ENCODE measurements at places on chromosomes 3 and 15.

DNA sequence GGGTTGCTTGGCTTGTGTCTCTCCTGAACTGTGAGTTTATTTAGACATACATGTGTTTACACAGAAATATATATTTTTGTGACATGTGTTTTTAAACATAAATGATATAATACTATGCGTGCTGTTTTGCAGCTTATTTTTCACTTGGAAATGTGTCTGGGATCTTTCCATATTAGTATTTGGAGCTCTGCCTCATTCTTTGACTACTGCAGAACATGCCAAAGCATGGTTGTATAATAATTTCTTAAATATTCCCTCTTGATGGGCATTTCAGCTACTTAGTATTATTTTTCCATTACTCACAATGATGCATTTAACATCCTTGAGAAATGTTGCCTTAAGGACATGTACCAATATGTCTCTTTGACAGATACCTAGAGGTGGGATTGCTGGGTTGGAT is 19.5 kb downstream of the ANAPC13 start:
- no peak for DNase-seq

DNA sequence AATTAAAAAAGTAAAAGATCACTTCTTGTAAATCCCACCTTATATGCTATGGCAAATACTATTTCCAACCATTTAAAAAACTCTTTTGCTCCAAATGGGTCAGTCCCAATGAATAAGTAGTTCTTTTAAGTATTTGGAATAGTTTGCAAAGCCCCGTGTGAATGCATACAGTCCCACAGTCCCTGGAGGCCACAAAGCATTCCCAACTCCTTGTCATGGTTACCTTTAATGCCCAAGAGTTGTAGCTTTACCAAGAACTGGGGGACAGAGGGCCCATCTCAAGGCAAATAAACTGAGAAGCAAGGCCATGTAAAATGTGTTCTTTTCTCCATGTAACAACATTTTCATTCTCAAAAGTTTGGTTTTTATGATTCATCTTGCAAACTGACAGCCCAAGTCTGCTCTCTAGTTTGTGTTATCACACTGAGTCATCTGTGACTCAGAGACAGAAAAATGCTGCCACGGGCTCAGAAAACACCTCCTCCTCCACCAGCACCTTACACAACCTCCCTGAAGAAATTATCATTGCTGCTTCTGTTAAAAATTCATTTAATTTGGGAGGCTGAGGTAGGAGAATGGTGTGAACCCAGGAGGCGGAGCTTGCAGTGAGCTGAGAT is 336.2 kb downstream of the ERC2 start:
- peak; percentile 68 for DNase-seq

DNA sequence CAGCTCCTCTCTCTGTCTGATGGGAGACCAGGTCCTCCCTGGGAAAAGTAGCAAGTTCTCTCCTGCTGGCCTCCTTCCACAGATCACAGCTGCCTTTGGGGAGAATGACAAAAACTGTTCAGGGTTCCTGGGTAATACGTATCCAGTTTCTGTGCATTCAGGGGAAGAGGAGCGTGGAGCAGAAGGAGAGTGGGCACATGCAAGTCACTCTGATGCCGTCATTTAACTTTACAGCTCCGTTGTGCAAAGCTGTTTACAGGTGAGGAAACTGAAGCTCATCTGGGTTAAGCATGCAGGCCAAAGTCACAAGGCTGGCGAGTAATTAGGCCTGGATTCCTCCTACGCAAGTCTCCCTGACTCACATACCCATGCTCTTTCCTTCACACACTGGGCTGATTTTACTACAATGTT is 7.5 kb upstream of the TM4SF1 start:
- no peak for DNase-seq

DNA sequence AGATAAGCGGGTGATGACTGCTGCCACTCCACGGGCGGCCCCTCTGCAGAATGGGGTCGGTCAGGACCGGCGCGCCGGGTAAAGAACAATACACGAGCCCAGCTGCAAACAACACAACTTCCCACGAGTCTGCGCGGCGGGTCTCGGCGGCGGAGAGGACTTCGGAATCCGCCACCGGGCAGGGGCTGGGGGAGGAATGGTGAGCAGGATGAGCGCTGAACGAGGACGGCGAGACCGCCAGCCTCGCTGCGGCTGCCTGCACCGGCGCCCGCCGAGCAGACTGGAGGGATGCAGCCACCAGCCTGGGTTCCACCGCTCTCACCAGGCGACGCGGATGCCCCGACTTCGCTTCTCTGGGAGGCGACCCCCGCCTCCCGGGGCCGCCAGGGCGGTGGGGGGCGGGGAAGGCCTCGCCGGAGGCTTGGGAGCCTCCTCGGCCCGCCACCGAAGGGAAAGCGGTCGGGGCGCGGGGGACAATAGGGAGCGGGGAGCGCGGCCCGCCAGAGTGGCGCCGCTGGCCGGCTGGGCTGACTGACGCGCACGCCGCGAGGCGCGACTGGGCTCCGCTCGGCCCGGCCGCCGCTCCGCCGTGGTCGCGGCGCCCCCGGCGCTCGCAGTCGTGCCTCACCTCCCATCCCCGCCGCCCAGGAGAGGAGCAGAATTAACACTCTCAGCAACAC is 515 bp downstream of the ADAM10 start:
- DNase-seq, result peak; percentile 41

DNA sequence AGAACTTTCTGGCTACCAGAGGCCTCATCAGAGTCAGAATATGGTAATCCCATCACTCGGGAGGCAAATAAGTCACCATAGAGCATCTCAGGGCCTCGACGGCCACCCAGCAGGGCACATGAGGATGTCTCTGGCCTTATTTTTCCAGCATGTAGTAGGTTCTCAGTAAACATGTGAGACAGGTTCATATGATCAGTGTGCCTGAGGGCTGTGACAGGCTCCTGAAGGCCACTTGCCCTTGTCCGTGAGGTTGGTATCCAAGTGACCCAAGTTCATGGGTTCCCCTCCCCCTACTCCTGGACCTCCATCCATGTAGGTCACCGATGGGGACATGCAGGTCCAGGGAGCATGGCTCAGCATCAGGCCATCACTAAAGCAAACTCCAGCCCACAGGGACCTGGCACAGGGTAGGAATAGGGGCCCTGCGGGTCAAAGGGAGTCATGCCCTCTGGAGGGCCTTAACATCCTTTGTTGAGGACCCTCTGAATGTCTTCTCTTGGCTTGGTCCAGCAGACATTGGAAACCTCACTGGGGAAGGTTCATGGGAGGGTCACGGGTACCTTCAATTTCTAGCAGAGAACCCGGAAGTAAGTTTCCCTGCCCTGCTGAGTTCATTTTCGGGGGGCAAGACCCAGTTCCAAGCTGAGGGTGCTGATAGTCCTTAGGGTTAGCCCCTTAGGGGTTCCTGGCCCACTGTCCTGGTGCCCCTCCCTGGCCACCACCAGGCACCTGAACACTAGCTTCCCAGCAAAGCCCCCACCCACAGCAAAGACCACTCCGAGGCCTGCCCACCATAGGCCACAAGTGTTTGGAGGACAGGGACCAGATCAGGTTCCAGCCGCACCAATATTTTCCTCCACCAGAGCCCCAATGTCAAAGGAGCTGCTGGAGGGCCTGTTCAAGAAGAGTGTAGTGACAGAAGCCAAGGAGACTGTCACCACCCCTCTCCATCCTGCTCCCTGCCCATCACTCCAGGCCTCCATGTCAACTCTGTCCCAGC is 61.1 kb downstream of the ZNF445 start:
- no peak for DNase-seq

DNA sequence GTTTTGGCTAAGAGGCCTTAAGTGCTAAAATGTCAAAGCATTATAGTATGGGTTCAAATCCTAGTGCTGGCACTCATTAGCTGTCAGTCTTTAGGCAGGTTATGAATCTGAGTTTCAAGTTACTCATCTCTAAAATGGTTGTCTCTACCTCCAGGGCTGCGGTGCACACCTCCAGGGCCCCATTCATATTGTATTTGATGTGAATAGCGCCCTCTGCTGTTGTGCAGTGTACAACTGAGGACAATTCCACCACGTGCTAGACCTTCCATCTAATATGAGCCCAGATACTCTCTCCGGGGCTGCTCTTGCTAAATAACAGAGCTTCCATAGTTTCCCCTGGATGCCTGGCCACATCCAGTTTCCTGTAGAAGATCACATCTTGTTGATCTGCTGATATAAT is 54.3 kb downstream of the OXNAD1 start:
- peak; percentile 94 for DNase-seq

- DNase-seq, result no peak
Observed at GRCh38 chr3:52291508-52292181, 4.0 kb downstream of the GLYCTK start.

- no peak for DNase-seq
Observed at GRCh38 chr3:9430733-9431132, 33.3 kb downstream of the SETD5 start.

GRCh38 chr3:187855131-187855530 is 109.9 kb upstream of the BCL6 start:
- DNase-seq, result no peak

DNA sequence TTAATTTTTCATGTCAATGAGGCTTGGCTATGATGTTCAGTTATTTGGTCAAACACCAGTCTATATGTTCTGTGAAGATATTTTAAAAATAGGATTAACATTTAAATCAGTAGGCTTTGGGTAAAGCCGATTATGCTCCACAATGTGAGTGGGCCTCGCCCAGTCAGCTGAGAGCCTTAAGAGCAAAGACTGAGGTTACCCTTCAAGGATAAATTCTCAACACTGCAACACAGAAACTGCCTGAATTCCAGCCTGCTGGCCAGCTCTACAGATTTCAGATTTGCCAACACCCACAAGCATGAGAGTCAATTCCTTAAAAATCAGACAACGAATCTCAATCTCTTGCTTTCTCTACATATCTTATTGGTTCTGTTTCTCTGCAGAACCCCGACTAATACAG is 188.3 kb downstream of the PLCH1 start:
- DNase-seq, result no peak

DNA sequence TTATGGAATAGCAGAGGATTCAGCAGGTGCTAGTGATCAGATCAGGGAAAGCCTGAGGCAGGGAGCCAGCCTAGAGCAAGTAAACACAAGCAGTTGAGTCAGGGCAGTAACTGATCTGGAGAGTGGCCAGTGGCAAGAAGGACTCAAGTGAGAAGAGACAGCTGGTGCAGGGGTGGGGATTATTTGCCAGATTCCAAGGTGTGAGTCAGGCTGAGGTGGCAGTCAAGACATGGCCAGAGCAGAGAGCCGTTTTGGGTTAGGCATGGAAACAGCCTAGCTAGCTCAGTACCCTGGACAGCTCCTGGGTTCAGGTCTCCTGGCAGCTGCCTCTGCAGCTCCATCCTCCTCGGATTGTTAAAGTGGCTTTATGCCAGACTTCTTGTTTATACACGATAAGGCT is 281.9 kb upstream of the ONECUT1 start:
- peak; percentile 1 for DNase-seq

GRCh38 chr3:68936856-68937255 is 4.5 kb upstream of the TAFA4 start:
- no peak for DNase-seq

GRCh38 chr3:141465221-141465620 is 21.6 kb upstream of the RASA2 start:
- DNase-seq, result no peak

DNA sequence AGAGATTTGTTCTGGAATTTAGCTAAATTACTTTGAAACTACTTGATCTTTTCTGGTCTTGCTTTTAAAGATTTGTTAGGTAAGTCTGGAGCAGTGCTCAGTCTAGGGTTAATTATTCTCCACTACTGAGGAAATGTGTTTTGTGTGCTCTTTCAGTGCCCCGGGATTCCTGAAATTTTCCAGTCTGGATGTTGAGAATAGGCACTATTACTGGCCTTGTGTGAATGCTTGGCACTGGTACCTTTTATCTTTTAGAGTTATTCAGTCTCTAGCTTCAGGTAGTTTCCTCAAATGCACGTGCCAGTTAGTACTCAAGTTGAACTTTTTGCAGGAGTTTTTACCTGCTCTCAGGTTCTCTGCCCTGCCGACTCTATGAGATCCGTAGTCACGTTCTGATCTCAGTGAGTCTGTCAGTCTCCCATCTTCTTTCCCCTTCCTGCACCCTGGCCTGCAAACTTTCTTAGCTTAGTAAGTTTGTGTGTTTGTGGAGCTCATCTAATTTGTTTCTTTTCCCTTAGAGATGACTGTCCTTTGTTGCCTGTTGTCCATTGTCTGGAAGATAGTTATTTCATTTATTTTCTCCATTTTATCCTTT is 39.5 kb downstream of the TCF12 start:
- DNase-seq, result no peak

DNA sequence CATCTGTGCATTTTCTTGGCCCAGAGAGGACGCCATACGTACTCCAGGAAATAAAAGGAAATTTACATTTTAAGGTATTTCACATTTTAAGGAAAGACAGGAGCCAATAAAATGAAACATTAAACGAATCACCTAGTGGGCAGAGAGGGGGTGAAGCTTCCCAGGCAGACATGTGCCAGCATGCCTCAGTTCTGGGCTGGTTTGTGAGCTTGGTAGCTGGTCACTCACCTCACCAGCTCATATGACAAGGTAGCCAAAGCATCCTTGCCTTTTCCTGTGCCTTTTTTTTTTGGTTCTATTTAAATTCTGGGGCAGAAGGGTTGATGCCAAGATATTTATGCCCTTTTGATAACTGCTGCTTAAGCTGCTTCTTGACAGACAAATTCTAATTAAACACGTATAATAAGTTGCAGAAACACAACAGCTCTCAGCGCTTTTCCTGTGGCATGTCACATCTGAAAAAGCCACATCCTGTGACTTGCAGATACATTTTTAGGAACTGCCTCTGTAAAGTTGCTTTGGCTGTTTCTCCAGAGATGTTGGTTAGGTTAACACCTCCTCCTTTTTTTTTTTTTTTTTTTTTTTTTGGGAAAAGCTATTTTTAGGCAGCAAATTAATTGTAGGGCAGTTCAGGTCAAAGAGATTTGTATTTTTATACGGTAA is 218.6 kb downstream of the PDCD6IP start:
- peak; percentile 45 for DNase-seq

GRCh38 chr3:88936831-88937230 is 170.6 kb upstream of the EPHA3 start:
- DNase-seq, result no peak

GRCh38 chr3:17946619-17947018 is 204.2 kb upstream of the TBC1D5 start:
- DNase-seq, result no peak

- no peak for DNase-seq
Observed at GRCh38 chr3:113295463-113295862, 84.1 kb downstream of the BOC start.

DNA sequence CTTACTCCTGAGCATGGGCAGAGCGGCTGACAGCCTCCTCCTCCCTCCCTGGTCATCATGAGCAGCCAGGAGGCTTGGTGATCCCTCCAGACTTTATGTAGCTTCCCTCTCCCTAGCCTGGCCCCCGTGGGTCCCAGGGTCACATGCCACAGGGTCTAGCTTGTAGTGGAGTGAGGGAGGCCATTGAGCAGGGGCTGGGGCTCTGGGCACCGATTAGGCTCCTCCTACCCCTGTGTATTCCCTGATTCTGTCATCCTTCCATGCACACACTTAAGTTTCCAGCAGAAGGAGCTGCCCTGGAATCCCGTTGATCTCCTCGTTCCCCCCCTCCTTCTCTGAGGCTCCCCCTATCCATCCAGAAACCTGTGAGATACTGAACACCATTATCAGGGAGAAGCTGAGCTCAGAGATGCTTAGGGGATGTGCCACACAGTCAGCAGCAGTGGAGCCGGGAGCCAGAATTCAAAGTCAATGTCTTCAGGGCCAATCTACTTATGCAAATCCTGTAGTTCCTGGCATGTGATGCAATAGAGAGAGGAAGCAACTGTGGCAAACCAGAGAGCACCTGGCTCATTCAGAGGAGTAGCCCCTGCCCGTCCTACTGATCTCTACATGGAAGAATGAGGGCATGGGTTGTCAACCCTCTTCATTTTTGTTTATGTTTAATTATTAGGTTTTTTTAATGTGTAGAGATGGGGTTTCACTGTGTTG is 17.2 kb downstream of the CCDC33 start:
- no peak for DNase-seq

GRCh38 chr15:65101411-65101890 is 13.5 kb downstream of the UBAP1L start:
- peak; percentile 50 for DNase-seq

GRCh38 chr15:39946862-39947261 is 12.9 kb downstream of the EIF2AK4 start:
- DNase-seq, result no peak
